ENCODE measurements at places on chromosomes 1 and 21.

GRCh38 chr1:34612091-34612827, 142.6 kb upstream of the GJB5 start:
- no peak for DNase-seq

- no peak for DNase-seq
Measured at GRCh38 chr1:27690183-27690582, 18.2 kb upstream of the IFI6 start.

DNA sequence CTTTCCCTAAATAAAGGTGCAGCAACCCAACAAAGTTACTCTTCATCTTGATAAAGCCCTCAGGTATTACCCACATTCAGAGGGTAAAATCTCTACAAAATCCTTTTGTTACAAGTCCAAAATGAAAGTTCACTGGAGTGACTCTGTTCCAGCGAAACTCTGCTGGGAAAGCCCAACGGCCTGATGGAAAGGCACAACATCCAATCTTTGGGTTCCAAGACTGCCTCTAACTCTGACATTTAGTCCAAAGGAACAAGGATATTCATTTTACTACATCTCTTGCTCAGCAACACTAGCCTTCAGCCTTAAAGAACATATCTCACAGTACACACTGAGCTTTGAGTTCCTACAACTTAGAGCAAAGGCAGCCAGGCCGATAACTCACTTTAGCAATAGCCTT, 42.1 kb downstream of the TGFBR3 start:
- DNase-seq, result no peak

DNA sequence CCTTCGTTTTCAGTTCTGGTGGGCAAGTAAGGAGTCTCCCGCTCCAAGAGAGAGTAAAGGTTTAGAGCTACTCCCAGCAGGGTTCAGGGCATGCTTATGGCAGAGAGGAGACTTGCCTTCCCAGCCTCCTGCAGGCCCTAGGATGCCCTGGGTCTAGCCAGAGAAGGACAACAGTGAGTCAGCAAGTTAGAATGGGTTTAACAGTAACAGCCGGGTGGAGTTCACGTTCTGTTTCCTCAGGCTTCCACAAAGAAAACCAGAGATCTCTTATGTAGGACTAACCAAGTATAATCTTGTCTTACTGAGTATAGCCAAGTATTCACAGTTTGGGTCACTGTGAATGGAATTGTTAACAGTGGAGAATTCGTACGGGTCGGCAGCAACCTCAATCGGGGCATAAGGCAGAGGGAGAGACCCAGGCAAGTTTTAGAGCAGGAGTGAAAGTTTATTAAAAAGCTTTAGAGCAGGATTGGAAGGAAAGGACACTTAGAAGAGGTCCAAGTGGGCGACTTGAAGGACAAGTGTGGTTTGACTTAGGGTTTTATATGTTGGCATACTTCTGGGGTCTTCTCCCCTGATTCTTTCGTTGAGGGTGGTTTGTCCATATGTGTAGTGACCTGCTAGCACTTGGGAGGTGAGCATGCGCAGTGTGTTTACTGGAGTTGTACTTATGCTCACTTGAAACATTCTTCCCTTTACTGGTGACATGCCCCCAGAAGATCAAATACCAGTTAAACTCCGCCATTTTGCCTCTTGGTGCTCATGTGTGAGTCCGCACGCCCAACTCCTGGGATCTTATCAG, 4.5 kb downstream of the OVAAL start:
- DNase-seq, result peak; percentile 32

GRCh38 chr1:244254467-244254866, 197.2 kb downstream of the ADSS2 start:
- DNase-seq, result no peak

DNA sequence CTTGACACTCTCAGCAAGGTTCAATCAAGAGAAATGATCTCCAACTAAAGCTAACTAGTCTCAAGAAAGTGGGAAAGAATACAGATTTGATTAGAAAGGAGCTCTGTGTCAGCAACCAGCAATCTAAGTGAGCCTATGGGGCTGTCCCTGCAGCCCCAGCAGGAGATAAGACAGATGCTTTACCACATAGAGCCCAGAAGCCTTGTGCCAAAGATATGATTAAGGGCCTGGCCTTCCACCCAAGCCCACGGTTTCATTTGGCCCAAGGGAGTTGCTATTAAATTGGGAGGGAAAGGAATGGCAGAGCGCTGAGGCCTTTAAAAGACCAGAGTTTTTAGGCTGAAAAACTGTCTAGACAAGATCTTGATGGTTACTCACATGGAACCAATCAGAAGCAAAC, 74.8 kb downstream of the HLCS start:
- DNase-seq, result no peak

GRCh38 chr1:241787691-241788090, 60.3 kb upstream of the EXO1 start:
- no peak for DNase-seq

DNA sequence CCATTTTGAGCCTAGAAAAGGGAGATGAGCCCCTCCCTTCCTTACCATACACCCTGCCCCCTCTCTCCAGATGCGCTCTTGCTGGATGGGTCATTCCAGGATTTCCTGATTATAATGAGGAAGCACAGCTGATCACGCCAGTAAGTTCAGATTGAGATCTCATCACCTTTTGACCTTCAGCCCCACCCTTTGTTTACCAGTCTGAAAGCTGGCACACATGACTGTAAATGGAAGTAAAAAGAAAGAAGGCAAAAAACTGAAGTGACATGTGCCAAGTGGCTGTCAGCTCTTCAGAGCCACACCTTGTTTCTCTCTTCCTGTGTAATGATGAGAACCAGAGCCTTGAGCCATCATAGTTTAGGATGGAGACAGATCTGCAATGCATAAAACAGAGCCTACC, 27.9 kb downstream of the S1PR1 start:
- no peak for DNase-seq

- DNase-seq, result no peak
Measured at GRCh38 chr1:236287757-236288619, 6.2 kb upstream of the ERO1B start.

DNA sequence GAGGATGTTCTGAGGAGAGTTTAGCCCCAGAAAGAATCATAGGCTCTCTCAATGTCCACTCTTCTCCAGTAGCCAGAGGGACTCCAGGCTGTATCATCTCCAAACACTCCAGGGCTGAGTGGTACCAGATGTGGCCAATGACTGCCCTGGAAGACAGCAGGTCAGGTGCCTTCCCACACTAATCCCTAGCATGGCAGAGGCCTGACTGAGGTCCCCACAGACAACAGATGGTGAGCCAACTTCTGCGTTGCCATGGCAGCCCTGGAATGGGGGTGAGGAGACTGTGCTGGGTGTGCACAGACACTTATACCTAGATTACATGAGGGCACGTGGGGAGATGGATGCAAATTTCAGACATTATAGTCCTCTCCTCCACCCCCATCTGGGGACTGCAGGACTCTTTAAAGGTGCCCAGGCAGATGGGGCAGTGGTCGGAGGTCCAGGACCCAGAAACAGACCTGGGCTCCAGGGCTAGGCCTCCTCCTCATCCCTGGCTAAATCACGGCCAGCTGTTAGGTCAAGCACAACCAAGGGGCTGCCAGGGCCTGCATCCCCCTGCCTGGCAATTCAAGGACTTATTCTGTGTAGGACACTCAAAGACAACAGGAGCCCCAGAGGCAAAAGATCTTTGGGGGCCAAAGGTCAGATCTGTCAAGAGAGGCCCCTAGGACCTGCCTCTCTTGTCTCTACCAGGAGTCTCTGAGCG, 42.9 kb downstream of the CAMK2N1 start:
- DNase-seq, result peak; percentile 53

GRCh38 chr1:201468844-201469644, at the start of gene PHLDA3:
TSS of gene PHLDA3 (minus strand) at chr1:201469188. CDS start at chr1:201468786, 402 bp downstream.
- DNase-seq, result peak; percentile 93

- DNase-seq, result peak; percentile 75
Measured at GRCh38 chr1:30809514-30810263, 52.1 kb upstream of the LAPTM5 start.

DNA sequence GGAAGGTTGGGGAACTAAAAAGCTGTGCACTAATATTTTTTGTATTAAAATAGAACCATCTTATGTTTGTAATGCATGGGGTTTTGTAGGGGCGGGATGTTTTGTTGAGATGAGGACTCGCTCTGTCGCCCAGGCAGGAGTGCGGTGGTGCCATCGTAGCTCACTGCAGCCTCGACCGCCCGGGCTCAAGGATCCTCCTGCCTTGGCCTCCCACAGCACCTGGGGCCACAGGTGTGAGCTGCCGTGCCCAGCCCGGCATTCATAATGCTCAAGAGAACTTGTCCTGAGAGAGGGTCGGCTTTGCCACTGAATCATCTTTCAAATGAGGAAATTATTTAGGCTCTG, 3.0 kb upstream of the C1orf159 start:
- no peak for DNase-seq

DNA sequence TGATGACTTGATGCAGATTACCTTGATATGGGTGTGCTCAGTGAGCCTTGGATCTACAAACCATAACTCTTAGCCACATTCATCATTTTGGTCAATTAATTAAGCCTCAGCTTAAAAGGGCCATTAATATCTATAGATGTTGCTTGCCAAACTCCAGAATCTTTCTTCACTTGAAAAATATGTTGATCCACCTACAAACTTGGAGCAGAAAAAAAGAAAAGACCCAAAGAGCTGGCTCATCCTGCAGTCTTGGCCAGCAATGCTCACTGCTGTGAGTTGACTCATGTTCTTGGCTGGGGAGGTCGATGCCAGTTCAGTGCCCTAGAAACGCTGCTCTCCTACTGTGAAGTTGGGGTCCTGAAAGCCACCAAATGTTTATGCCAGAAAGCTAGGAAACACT, 75.4 kb downstream of the DPT start:
- no peak for DNase-seq

- no peak for DNase-seq
Measured at GRCh38 chr1:226549094-226549936, 751 bp downstream of the STUM start.

GRCh38 chr21:33424214-33424613, 21.0 kb downstream of the IFNGR2 start:
- DNase-seq, result no peak

DNA sequence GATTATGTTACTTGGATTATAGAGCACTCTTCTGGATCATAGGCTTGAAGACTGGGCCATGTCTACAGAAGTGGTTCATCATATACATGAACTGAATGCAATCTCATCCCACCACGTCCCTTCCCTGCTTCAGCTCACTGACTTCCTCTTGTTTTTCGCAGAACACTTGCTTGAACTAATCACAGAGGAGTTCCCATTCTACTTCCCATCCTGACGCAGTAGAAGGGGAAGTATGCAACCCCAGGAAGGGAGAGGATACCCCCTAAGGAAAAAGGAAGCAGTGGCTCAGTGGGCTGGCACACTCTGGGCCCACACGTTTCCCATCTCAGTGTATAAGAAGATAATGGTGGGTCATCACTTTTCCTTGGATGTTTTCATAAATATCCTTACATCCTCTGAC, 36.2 kb downstream of the CASQ2 start:
- DNase-seq, result no peak

DNA sequence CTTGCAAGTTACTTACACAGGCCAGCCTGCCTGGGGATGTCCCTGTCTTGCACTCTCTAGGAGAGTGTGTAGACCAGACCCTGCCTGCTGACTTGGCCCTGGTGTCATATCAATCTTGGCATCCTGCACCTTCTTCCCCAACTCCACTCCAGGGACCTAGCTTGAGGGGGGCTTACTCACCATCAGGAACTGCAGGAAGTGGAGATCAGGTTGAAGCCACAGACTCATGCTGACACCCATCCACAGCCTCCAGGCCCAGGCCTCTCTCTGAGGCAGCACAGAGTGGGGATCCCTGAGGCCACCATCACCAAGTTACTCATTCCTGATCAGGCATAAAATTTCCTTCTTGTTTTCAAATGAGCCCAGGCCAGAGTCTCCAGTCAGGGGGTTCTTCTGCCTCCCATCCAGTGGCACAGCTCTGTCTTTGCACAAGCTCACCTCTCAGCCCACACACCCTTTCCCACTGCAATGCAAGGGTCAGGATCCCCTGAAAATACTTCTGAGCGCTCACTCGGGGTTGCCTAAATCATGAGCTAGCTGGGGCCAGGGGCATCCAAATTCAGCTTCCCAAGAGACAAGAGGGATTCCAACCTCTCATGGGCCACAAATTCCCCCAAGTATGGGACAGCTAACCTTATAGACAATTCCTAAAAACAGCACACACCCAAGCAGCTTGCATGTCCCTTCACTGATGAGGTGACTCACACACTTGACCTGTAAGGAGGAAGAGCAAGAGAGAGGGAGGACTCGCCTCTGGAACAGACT, 33.5 kb downstream of the CSMD2 start:
- no peak for DNase-seq

DNA sequence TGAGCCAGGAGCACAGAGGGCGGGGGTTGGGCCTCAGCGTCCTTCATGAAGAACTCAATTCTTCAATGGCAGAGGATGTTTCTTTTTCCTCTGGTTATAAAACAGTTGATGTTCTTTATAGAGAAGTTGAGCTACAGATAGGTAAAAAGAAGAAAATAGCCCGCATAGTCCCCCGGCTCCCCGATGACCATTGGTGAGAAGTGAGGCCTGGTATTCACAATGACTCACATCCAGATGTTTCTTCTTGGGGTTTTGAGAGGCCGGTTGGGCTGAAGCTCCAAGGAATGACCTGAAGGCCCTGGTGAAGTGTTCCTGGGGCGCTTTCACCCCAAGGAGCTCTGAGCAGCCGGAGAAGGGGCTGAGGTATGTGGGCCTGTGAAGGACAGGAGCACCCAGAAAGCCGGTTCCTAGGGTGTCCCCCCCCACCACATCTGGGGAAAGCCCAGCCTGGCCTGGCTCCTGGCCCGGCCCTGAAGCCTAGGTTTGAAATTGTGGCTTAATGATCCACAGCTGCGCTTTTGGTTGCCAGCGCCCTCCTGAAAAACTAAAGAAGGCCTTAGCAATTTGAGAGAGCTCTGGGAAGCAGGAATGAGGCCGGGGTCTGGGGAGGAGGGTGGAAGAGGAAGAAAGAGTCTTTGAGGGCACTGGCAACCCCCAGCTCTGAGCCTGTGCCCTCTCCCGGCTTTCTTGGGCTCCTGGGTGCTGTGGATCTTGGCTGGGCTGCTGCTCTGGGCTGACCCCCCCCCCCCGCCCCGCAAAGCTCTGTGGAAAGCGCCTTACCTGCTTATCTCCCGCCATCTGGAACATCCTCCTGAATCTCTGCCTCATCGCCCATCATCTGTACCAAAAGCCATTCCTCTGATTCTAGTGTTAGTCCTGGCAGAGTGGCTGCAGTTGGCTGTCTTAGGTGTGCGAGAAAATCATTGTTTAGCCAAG, 444.7 kb downstream of the CAMTA1 start:
- peak; percentile 12 for DNase-seq

GRCh38 chr1:31957701-31958674, 19.8 kb upstream of the PTP4A2 start:
- DNase-seq, result no peak
